Immature natural killer cell (primary cell): ENCODE measurements at places on chromosomes 3 and 15. TPM values are rescaled to one million over a fixed set of nuclear protein-coding genes. Genes with fewer than 3 reads are reported as not detected.

DNA sequence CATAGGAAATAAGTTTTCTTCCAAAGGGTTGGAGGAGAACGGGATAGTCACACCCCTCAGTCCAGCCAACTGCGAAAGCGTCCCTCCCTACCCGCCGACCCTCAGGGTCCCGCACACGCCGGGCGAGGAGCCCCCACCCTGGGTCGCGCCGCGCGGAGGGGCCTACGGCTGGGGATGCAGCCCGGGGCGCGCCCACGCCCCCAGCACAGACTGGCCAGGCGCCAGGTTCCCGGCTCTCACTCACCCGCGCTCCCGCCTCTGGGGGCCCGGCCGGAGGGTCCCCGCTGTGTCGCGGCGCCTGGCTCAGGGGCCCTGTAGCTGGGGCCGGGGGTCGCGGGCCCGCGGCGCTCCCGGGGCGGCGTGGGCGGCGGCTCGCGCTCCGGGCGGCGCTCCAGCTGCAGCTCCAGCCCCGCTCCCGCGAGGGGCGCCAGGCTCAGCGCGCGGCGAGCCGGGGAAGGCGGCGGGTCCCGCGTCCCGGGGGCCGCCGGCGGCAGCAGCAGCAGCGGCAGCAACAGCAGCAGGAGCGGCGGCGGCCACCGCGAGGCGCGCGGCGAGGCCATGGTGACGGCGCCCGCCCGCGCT lies 375 bp downstream of the HEG1 start:
- H3K27ac ChIP-seq: peak overlapping the region; percentile 90
- H3K4me3 ChIP-seq: peak overlapping the region; percentile 98
- H3K4me1 ChIP-seq: peaks cover 52% of the 10 kb centered on the region
- peaks cover 4% of the 10 kb centered on the region for H3K27me3 ChIP-seq
- peaks cover 3% of the 10 kb centered on the region for H3K36me3 ChIP-seq
- DNase-seq: peak; percentile 31

DNA sequence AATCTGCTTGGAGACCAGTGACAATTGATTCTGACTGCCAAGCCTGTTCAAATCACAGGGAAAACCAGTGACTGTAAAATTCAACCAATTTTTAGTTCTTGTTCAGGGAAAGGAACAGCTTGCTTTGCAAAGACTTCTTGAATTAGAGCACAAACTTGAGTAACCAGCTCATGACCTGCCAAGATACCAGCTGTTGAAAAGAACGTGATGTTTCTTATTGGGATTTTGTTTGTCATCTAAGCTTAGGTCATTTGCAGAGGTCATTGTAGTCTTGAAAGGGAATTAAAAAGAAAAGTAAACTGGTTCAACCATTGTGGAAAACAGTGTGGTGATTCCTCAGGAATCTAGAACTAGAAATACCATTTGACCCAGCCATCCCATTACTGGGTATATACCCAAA lies 428.2 kb downstream of the GRM7 start:
- peaks cover 27% of the 10 kb centered on the region for H3K4me1 ChIP-seq
- no peaks in the 10 kb centered on the region for H3K36me3 ChIP-seq
- no peak for DNase-seq
- H3K27me3 ChIP-seq: peaks cover 4% of the 10 kb centered on the region

DNA sequence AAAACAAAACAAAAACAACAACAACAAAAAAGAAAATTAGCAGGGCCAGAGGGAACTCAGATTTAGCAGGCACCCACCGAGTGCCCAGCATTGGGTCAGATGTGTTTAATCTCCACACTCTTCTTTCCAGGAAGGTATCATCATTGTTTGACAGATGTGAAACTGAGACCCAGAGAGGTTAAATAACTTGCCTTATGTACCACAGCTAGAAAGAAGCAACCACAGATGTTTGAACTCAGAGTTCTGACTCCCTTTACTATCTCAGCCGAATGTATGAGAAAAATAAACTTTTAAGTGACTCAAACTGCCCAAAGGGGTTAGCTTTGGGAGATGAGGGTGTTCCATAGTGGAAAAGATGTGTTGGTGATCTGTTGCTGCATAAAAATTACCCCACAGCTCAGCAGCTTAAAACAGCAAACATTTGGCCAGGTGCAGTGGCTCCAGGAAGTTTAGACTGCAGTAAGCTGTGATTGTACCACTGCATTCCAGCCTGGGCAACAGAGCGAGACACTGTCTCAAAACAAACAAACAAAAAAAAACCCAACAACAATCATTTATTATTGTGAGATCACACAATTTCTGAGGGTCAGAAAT lies 4.5 kb upstream of the RPP25 start:
- H3K27me3 ChIP-seq: peaks cover 9% of the 10 kb centered on the region
- no peak for DNase-seq
- no peaks in the 10 kb centered on the region for H3K36me3 ChIP-seq
- no peak overlapping the region for H3K4me3 ChIP-seq

DNA sequence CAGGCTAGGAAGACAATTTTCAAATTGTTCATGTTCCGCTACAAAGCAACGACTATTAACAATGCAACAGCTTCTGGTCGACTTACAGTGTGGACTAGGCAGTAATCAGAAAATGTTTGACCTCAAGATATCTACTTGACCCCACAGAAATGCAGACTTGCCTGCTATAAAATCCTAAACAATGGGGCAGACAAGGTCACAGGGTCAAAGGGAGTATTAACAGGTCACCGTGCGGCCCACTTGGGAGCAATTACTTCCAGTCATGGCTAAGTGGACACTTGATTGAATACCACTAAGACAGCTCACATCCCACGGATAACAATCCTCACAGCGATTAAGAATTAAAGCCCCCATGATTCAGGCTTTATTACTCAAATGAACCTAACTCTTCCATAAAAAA lies 58.9 kb downstream of the FOXP1 start:
- peaks cover 5% of the 10 kb centered on the region for H3K4me1 ChIP-seq
- H3K4me3 ChIP-seq: no peak overlapping the region
- no peaks in the 10 kb centered on the region for H3K36me3 ChIP-seq
- no peak for DNase-seq
- no peak overlapping the region for H3K27ac ChIP-seq
- no peaks in the 10 kb centered on the region for H3K27me3 ChIP-seq

DNA sequence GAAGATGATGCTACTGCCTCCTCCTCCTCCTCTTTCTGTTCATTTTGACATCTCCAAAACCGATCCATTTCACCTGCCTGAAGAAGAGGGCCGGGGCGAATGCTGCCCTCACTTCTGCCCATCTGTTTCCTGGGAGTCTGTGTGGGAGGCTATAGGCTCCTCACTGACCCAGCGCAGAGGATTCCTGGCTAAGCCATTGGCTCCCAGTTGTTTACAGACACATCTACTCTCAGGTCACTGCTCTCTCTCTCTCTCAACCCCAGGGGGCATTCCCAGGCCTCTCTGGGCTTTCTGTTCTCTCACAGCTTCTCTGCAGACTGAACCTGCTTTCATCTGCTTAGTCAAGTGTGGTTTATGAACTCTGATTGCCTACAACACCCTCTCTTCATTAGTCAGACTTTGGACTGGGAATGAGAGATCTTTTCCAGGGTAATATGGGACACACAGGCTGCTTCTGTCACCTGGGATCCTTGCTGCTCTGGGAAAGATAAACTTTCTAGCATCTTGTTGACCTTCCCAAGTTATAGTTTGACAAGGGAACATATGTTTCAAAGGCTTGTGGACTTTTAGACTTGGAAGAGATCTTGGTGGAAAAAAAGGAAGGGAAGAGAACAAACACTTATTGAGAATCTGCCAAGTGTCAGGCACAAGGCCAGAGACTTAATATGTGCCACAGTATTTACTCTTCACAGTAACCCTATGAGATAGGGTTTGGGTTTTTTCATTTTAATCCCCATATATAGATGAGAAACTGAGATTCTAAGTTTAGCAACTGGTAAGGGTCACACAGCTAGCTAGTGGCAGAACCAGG lies 30.2 kb upstream of the USP3 start:
- peaks cover 23% of the 10 kb centered on the region for H3K4me1 ChIP-seq
- no peaks in the 10 kb centered on the region for H3K36me3 ChIP-seq
- H3K27ac ChIP-seq: peak overlapping the region; percentile 79
- DNase-seq: no peak

DNA sequence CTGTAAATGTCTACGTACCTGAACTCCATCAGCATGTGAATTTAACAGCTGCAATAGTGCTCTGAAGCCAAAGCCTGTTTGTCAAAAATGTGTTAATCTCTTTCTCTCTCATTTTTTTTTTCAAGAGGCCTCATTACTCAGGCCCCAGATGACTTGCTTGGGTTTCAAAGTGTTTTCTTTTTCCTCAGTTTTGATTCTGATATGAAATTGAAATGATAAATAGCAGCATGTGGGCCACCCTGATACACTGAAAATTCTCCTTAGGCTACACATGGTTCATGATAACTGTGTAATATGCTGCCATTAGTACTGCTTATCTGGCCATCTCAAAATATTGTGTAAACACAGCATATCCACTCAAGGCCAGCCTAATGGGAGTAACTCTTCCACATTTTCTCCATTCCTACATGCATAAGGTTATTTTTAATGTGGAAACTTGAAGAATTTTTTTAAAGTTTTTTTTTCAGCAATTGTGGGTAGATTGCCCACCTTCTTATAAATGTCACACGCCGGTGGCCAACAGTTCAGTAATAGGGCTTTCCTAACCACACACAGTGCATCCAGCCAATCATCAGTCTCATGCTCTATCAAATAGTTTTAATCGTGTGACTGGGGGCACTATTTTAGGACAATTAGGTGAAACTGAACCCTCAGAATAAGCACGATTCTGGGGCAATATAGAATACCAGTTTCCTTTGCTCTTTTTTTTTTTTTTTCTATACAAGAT lies 13.1 kb upstream of the DENND4A start:
- peak overlapping the region; percentile 96 for H3K27ac ChIP-seq
- H3K27me3 ChIP-seq: no peaks in the 10 kb centered on the region
- H3K4me1 ChIP-seq: peaks cover 36% of the 10 kb centered on the region
- H3K4me3 ChIP-seq: peak overlapping the region; percentile 53

DNA sequence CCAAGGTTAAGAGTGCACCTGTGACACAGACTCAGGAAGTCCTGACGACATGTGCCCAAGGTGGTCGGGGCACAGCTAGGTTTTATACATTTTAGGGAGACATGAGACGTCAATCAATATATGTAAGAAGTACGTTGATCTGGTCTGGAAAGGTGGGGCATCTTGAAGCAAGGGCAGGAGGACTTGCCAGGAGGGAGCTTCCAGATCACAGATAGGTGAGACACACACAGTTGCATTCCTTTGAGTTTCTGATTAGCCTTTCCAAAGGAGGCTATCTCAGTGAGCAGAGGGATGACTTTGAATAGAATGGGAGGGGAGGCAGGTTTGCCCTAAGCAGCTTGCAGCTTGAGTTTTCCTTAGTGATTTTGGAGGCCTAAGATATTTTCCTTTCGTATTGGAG lies 257.4 kb downstream of the CGGBP1 start:
- no peaks in the 10 kb centered on the region for H3K36me3 ChIP-seq
- DNase-seq: no peak
- peaks cover 25% of the 10 kb centered on the region for H3K4me1 ChIP-seq
- no peaks in the 10 kb centered on the region for H3K27me3 ChIP-seq

Gene THPO
- polyA plus RNA-seq: not detected

Gene LEO1
- polyA plus RNA-seq: 10.4 TPM

Gene WDR6
- polyA plus RNA-seq: 56.8 TPM

Gene EPHB3
- polyA plus RNA-seq: 3.0 TPM
